Thymus (tissue), 14 donors: ENCODE measurements at places on chromosomes 1 and 21. TPM values are rescaled to one million over a fixed set of nuclear protein-coding genes. Genes with fewer than 3 reads are reported as not detected.

DNA sequence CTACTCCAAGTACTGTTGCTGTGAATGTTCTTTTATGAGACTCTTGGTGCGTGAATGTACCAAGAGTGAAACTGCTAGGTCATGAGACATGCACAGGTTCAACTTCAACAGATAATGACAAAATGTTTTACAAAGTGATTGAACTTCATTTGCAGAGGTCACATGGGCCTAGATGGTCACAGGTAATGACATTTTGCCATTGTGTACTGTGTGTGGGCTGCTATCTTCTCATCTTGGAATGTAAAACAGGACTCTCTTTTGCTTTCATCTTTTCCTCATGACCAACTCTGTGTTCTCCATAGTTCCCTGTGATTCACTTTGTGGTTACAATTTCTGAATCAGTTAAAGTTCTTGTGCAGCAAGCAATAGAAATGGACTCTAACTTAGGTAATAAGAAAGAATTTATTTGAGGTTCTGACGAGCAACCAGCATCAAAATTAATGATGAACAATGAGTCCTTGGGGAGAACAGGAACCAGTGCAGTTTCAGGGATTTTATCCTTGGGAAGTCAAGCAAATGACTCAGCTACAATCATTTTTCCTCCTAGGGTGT, 16.2 kb upstream of the TSNAX start:
- DNase-seq, result no peak

- DNase-seq, result peak; percentile 1
These were observed 704 bp downstream of the ALG6 start for GRCh38 chr1:63368131-63368530.

- DNase-seq, result no peak
These were observed 117.0 kb upstream of the VAV3 start for GRCh38 chr1:108082001-108082400.

The SLC16A4 gene
- polyA plus RNA-seq, result 2.8 TPM

- no peak for DNase-seq
These were observed 15.7 kb downstream of the S100A16 start for GRCh38 chr1:153597206-153597605.

The EEIG2 gene
- 11.2 TPM for polyA plus RNA-seq

DNA sequence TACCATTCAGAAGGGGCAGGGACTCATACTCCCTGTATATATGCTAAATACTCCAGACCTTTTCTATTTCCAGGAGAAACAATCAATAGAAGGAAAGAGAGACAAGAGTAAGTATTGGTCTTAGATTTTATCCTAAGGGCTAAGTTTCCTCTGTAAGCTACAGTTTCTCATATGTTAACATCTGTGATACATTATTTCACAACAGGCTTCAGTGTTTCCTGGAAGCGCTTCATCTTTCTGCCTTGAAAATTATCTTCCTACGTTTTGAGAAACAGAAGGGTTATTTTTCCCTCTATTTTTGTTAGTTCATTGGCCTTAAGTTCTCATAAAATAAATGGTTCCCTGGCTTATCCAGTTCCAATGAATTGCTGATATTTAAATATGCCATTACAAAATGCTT, 15.6 kb downstream of the FMO1 start:
- no peak for DNase-seq

GRCh38 chr1:10860682-10861081, 64.2 kb upstream of the CASZ1 start:
- no peak for DNase-seq

- no peak for DNase-seq
These were observed 2.1 kb downstream of the ADGRL2 start for GRCh38 chr1:81802707-81803430.

DNA sequence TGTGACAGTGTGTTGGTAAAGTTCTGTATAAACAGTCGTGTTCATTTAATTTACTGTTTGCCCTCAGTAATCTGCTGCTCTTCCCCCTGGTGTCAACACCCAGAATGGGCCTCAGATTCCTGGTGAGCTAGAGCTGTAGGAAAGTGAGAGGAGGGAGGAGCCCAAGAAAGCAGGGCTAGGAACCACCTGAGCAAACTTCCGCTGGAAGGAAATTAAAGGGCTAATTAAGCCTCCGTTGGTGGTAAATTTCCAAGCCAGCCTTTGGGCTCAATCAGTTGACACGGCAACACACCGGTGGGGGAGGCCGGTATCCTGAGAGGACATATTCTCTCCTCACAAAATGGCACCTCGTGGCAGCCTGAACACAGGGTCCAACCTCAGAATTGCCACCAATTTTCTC, 32.9 kb downstream of the RAB3B start:
- no peak for DNase-seq

The PIGC gene
- polyA plus RNA-seq, result 41.0 TPM

The SCMH1 gene
- 14.8 TPM for polyA plus RNA-seq

- peak; percentile 77 for DNase-seq
These were observed 1.5 kb upstream of the FCMR start for GRCh38 chr1:206923009-206923960.

DNA sequence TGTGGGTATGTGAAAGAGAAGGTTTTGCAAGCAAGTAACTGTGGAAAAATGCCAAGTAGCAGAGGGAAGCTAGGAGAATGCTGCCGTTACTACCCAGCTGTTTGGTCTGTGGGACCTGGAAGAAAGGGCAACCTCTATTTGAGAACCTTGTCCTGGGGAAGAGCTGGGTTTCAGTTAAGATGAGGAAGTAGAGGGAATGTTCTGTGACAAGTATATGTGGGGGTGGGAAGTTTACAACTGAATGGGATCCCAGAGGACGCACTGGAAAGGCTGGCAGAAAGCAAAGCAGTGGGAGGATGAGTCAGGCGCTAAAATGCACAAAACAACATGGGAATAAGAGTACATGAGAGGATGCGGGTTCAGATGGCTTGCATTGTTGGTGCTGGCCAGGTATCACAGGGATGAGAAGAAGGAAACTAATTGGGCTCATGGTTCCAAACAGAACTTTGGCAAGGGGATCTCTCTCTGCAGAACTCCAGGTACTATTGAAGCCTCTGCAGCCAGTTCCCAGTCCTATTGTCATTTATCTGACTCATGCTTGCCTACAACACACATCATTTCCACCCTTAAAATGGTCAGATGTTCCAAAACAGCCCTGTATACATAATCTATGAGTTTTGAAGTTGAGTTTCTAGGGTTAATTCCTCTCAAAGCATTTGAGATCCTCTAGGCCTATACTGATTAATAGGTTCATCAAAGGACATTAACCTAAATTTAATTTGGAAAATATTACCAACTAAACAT, 88.5 kb upstream of the VAV3 start:
- DNase-seq, result no peak

- no peak for DNase-seq
These were observed 165.6 kb downstream of the USP25 start for GRCh38 chr21:15895142-15896106.

The CNIH4 gene
- 44.6 TPM for polyA plus RNA-seq

- no peak for DNase-seq
These were observed 38.2 kb downstream of the NMNAT2 start for GRCh38 chr1:183379951-183380350.

DNA sequence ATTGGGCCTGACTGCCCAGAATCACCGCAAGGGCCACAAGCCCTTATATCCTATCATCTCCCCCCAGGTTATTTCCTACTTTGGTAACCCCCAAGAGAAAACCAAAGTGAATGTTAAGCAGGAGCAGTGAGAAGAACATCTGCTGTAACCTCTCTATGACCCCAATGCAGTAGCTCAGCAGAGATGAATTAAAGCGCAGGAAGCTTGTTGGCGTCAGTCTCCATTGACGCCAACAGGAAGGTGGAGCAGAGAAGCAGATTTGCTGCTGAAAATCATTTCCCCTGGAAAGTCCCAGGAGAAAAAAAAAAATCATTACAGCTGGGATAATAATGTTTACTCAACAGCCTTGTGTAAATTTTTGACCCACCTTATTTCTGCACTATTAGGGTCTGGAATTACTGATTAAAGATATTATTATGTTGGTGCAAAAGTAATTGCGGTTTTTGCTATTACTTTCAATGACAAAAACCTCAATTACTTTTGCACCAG, 33.2 kb upstream of the FAM163A start:
- DNase-seq, result peak; percentile 27

DNA sequence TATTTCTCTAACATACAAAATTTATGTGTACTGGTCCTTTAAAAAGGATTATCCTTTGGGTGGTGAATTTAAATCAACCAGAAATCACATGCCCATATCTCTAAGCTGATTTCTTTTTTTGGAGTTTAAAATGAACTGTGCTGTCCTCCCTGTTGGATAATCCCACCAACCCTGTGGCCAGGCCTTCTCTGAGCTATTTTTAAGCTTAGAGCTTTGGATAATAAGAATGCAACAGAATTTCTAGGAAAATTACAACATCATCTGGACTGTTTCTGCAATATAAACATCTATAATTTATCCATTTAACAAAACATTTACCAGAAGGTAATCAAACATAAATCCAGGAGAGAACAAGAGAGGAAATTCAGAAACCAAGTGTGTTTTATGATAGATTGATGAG, 88.3 kb downstream of the LRRC40 start:
- no peak for DNase-seq

- no peak for DNase-seq
These were observed 51.9 kb upstream of the CD34 start for GRCh38 chr1:207962716-207963426.

DNA sequence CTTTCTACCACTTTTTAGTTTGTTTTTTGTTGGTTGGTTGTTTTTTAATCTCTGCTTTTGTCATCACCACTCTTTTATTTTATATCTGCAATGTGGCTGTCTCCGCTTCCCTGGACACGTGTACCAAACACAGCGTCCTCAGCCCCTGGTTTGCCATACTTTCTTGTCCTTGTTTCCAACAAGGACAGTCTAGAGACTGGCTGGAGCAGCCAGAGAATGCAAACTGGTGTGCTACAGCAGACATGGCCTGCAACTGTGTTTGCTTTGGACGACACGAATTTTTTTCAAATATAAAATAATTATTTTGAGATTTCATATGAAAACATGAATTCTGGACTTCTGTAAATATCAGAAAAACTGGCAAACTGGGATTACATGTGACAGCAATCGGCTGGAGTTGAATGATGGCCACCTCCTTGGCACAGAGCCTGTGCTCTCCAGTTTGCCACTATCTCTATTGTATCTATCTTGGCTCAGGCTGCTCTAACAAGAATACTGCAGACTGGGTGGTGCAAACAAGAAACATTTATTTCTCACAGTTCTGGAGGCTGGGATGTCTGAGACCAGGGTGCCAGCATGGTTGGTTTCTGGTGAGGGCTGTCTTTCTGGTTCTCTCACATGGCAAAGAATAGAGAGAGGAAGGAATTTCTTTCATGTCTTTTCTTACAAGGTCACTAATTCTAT, 34.6 kb upstream of the POU2F1 start:
- DNase-seq, result no peak

DNA sequence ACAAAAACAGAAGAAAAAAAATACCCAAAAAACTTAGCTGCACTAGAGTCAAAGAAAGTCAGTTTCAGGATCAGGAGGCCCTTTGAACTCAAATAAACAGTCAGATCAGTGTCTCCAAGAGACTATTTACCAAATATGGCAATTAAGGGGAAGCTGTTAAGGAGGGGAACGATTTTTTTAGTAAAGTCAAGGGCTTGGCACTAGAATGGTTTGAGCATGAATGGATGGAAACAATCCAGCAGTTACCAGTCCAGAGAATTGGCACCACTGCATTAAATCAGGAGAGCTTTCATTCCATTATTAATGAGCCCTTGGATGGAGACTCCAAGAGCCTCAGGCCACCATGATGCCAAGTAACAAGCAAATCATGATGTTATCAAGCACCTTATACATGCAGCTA, 7.2 kb downstream of the TRAPPC3 start:
- no peak for DNase-seq

The HDAC1 gene
- polyA plus RNA-seq, result 103 TPM

GRCh38 chr1:104136621-104137020, 386.9 kb downstream of the AMY1C start:
- no peak for DNase-seq

GRCh38 chr1:1260843-1261560, 12.7 kb downstream of the UBE2J2 start:
- DNase-seq, result peak; percentile 23

GRCh38 chr1:37073854-37074379, 39.6 kb upstream of the GRIK3 start:
- no peak for DNase-seq

GRCh38 chr1:205168291-205168690, 43.2 kb downstream of the DSTYK start:
- DNase-seq, result no peak
